ENCODE measurements at places on chromosomes 6 and 20. TPM values are rescaled to one million over a fixed set of nuclear protein-coding genes. Genes with fewer than 3 reads are reported as not detected.

Gene PBOV1
- not detected for total RNA-seq

Gene NCR2
- total RNA-seq, result not detected

Gene DEFB132
- total RNA-seq, result 0.15 TPM

Gene PRRT1
- 0.38 TPM for total RNA-seq

Gene STMN3
- 1.5 TPM for total RNA-seq

Gene TAGAP
- total RNA-seq, result 0.45 TPM

Gene NHLRC1
- 2.8 TPM for total RNA-seq

Gene NMBR
- not detected for total RNA-seq

DNA sequence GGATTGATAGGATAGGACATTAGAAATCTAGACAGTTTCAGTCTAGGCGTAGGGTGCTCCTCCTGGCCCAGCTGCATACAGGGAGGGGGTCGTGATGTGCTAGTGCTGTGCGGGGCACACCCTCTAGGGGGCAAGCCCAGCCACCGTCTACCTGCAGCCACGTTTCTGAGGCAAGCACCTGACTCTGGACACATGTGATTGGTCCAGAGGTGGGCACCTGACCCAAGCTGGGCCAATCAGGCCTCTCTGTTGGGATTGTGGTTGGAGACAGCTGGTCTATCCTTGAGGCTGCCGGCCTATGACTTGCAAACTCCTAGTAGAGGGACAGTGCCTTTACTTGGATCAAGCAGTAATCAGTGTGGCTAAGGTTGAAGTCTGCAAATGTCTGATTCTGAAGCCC is 317.1 kb downstream of the BMP7 start:
- DNase-seq, result no peak

GRCh38 chr20:20204256-20204655 is 151.9 kb downstream of the CFAP61 start:
- DNase-seq, result no peak

GRCh38 chr6:21907291-21907690 is 313.7 kb downstream of the SOX4 start:
- no peak for DNase-seq

DNA sequence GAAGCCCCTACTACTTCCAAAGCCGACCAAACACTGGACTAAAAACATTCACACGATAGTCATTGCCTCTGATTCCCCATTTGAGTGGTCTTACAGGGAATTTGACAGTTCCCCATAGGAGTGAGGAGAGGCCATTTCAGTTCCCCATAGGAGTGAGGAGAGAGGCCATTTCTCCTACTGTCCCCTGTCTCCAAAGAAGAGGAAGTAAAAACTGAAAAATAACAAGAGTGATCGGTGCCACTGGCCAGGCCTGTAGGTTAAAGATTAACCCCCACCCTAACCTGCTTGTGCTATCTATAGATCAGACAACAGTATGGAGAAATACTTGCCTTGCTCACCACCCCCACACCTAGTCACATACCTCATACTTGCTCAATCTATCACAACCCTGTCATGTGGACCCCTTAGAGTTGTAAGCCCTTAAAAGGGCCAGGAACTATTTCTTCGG is 204.0 kb upstream of the MOCS1 start:
- DNase-seq, result no peak

DNA sequence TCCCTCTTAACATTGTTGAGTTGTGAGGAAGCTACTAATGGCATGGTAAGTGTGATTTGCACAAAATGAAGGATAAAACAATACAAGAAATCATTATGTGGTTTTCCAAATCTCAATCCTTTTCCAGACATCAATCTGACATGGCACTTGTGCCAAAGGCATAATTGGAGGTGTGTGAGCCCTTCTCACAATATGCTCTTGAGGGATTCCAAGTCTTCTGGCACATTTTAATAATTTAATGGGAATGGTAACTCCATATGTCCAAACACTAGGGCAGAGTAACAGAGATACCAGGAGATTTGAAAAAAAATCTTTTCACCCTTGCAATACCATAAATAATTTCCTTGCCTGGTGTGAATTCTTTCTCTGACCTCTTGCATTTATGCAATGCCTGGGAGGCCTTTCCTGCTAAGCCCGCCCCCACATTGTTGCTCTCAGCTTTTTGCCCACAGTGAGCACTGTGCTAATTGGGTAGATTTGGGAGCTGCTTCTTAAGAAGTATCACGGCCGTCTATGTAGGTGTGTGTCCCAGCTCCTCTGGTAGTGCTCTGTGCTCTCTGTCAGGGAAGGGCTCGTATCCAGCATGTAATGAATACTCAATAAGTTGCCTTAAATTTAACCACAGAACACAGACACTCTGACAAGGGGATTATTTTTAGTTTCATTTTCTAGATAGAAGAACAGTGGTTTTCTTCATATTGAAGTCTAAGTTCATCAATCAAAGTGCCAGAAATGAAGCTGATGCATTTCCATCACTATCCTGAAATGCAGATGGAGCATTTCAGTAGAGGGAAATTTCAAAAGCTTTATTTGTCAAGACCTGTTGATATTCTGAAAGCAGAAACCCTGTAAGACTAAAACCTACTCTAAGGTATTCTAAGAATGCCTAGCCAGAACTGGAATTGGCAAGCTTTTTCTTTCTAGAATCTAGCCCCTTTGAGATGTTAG is 54.4 kb upstream of the CEP85L start:
- no peak for DNase-seq

DNA sequence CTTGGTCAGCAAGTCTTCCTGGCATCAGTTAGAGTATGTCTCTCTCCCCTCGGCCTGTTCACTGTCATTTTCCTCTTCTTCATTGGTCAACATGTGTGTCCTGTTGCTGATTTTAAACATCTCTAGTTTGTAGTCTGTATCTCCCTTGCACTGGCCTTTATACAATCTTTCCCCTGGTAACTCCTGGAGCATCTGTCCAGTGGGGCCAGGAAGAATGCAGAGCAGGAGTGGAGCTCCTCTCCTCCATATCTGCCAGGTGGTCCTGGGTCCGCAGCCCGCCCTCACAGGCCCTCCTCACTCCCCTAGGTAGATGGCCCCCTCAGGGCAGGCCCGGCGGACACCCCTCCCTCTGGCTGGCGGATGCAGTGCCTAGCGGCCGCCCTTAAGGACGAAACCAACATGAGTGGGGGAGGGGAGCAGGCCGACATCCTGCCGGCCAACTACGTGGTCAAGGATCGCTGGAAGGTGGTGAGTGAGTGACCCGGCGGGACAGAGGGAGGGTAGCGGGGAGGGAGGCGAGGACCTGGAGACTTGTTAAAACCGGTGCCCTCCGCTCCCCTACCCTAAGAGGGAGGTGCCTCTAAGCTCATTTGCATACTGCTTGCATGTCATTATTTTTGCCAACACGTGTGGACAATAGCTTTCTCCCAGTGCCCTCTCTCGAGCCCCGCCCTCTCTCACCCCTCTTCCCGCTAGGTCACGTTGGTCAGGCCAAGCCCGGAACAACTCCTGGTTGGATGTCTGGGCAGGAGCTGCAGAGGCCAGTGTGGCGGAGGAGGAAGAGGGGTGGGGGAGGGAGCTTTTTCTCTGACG is 3.2 kb downstream of the TTBK1 start:
- no peak for DNase-seq

DNA sequence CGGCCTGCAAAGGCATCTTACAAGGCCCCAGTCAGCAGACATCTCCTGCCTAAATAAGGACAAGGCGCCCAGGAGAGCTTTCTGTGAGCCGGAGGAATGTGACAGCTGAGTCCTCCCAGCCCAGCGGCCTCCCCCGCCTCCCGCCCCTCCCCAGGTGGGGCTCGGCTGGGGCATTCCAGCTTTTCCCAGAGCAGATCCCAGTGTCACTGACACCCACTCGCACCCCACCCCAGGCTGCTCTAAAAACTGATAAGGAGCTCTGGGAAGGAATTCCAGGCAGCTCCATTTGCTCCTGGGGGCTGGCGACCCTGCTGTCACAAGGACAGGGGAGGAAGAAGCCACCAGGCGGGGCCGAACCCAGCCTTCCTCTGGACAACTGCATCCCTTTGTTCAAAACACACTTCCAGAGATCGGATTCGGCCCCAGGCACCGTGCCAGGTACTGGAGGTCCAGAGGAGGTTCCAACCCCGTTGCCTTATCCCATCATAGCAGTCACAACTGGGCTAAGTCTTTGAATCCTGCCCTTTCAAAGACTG is 49.7 kb downstream of the JPH2 start:
- DNase-seq, result no peak

- DNase-seq, result no peak
These were observed 74.3 kb upstream of the CCN6 start for GRCh38 chr6:111979633-111980032.

DNA sequence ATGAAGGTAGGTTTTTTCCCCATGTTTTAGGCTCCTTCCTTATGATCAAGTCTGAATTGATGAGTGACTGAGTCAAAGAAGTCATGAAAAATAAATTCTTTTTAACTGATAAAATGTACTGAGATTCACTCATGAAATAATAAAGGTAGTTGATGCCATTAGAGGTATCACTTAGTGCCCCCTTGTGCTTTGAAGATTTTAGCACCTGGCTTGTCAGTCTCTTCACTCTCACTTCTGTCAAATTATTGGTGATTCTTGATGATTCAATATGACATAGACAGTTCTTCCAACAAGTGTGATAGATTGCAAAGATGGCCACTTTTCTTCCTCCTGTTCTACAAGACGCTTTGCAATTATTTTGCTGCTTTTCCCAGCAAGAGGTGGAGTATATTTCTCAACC is 4.2 kb upstream of the DLK2 start:
- DNase-seq, result no peak

- DNase-seq, result no peak
These were observed 335.2 kb downstream of the ZFAND3 start for GRCh38 chr6:38154731-38155130.

DNA sequence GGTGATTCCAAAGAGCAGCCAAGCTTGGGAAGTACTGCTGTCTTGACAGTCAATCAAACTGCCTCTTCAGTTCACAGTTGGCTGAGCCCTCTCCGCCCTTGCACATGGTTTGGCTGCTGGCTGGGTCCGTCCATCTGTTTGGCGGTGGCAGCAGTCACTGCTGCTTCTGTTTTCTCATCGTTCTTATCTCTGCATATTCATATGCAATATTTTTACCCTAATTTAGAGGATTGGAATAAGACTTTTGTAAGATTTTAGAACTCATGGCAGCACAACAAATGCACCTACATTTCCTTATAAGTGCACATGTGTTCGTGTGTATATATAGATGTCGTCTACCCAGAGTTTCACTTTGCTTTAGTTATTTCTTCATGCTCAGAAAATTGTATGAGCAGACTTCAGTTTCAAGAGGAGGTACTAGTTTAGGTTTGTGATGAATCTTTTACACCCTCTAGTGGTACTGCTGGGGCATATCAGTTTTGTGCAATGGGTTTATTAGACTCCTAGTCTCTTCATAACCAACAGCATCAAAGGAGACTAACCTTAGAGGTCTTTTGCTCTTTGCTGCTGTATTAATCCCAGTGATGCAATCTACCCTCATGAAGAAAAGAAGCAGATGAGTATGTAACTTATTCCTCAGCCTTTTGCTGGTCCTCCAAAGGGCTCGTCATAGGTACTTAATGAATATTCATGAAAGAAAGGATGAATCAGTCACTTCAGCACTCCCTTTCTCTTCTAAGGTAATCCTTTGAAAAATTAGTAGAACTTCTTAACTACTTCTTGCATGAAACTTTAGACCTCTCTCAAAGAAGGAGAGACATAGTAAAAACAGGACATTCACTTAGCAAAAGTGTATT is 44.3 kb downstream of the KHDC1L start:
- no peak for DNase-seq

DNA sequence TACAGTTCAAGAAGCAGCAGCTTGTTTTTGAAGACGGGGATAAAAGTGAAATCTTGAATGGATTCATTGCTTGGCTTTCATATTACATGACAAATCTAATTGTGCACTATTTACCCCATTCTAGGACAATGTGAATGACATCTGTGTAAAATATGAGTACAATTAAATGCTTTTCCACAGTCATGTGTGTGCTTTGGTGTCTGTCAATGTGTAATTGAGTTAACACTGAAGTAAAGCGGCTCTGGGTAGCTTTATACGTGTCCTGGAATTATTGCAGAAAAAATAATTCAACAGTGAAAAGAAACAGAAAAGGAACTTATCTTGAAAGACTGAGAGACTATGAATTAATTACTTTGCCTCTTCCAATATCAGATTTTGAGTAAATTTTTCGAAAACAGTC is 233.5 kb upstream of the HS3ST5 start:
- no peak for DNase-seq

DNA sequence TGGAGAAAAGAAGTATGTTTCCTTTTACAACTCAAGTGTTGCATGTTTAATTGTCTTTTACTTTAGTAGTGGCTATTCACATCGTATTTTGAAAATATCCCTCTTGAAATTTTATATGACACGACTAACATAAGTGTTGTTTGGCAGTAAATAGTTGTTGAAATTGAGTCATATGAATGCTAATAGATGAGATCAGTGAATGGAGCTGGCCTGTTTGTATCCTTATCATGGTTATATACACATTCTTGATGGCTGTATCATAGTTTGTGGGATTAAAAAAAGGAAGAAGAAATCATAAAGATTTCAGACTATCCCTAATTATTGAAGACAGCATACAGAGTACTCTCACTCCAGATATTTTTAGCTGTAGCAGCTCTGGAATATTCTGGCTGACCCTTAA is 8.2 kb upstream of the RAE1 start:
- no peak for DNase-seq

- DNase-seq, result no peak
These were observed 453.5 kb upstream of the SULF2 start for GRCh38 chr20:48238781-48239180.

- DNase-seq, result no peak
These were observed 229.8 kb downstream of the HIVEP2 start for GRCh38 chr6:142714951-142715785.

GRCh38 chr6:24924580-24925356 is 11.0 kb downstream of the RIPOR2 start:
- DNase-seq, result no peak

- no peak for DNase-seq
These were observed 19.3 kb downstream of the ADAT2 start for GRCh38 chr6:143431226-143431625.

GRCh38 chr6:32883789-32884188 is 29.8 kb downstream of the PSMB9 start:
- no peak for DNase-seq

- DNase-seq, result no peak
These were observed 127.4 kb upstream of the AFDN start for GRCh38 chr6:167699141-167699931.

DNA sequence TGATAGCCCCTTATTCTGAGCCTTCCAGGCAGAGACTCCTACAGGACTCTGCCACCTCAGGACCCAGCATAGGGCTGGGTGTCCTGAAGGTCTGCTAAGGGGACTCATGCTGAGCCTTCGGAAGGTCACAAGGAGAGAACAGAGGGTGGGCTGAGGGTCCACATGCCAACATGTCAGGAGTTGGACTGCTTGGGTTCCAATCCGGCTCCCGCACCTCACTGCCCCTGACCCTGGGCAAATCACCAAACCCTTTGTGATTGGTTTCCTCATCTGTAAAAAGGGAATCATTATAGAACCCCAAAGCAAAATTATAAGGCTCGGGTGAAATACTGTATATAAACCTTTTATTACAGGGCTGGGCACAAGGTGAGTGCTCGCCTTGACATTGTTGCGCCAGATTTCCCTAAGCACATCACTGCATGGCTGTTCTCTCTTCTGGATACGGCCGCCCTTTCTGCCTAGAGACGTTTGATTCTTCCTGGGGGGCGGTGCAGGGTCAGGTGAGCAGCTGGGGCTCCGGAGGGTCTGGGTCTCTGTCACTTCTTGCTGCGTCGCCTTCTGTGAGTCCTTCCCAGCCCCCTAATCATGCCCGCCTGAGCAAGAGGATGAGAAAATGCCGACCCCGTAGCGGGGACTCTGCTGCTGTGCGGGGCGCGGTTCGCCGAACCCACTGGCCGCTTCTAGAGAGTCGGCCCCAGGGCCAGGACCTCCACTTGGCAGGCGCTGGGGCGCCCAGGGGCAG is 90.5 kb upstream of the EPB41L1 start:
- no peak for DNase-seq

GRCh38 chr6:34950849-34951248 is 61.8 kb downstream of the ANKS1A start:
- no peak for DNase-seq

Data from left lobe of liver (tissue), 2 donors.